ENCODE measurements at places on chromosomes 2 and 18.

DNA sequence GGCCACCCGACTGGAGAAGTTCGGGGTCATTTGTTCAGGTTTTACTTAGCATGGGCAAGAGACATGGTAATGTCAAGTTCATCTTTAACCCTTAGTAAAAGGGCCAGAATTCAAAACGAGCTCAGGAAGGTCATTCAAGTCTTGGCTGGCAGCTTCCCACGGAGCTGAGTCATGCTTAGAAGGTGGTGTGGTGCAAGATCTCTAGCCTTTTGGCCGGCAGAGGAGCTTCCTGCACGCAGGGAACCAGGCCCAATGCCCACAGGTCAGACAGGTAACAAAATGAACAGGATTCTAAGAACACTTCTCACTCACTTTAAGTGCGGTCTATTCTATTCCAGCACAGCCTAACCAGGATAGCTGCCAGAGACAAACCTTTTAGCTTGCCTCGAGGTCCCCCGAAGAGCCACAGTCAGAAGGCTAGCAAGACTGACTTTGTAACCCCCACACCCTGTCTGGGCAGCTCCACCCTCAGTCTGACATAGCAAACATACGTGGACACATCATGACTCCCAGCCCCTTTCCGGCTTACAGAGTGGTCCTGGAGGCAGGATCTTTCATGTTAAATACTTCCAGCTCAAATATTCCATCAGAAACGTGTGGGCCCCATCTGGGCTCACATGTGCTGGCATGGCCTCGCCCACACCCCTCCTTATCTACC lies 292.7 kb downstream of the BCL11A start:
- no peak for DNase-seq

GRCh38 chr18:73717570-73717969 lies 430.1 kb downstream of the FBXO15 start:
- no peak for DNase-seq

GRCh38 chr2:8465560-8465959 lies 216.3 kb upstream of the ID2 start:
- no peak for DNase-seq

DNA sequence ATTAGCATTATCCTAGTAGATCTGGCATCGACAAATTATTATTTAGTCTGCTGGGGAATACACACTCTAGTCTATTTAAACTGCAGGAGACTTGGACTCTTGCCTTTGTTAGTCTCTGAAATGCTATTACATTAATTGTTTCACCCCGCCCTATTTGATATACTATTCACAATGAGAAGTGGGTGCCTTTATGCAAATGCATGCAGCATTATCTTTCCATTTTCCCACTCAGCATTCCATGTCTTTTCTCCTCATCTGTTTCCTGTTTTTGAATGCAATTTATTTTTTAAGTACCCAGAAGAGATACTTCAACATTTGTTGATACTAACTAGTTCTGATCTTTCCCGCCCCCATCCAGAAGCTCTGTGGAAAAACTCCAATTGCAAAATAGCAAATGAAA lies 395.3 kb upstream of the NXPH2 start:
- peak; percentile 53 for DNase-seq

GRCh38 chr2:63862806-63863205 lies 21.1 kb downstream of the UGP2 start:
- DNase-seq = no peak

DNA sequence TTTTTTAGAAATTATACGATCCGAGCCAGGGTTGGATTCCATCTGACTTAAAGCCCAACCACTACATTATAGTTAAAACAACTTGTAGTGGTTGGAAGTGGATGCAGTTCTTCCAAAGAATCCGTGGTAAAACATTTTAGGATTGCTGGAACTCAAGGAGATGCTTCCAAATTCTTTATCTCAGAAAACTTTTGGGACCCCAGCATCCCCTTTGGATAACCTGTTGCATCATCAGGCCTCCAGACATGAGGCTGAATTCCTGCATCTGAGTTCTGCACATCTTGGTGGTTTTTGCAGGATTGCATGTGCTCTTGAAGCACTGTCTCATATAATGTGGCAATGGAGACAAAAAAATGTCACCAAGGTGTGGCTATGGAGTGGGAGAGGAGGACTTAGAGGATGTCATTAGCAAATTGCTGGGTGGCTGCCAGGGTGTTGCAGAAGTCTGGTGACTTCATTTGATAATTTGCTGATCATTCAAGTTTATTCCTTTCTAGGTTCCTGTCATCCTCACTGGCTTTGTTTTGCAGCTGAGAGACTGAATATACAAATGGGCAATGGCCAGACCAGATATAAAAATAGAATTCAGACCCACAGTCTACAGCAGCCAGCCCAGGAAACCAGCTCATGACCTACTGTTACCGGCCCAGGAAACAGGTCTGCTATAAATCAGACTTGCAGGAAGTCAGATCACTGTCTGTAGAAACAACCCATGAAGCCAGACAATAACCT lies 207.7 kb downstream of the BCL2 start:
- DNase-seq = peak; percentile 59

DNA sequence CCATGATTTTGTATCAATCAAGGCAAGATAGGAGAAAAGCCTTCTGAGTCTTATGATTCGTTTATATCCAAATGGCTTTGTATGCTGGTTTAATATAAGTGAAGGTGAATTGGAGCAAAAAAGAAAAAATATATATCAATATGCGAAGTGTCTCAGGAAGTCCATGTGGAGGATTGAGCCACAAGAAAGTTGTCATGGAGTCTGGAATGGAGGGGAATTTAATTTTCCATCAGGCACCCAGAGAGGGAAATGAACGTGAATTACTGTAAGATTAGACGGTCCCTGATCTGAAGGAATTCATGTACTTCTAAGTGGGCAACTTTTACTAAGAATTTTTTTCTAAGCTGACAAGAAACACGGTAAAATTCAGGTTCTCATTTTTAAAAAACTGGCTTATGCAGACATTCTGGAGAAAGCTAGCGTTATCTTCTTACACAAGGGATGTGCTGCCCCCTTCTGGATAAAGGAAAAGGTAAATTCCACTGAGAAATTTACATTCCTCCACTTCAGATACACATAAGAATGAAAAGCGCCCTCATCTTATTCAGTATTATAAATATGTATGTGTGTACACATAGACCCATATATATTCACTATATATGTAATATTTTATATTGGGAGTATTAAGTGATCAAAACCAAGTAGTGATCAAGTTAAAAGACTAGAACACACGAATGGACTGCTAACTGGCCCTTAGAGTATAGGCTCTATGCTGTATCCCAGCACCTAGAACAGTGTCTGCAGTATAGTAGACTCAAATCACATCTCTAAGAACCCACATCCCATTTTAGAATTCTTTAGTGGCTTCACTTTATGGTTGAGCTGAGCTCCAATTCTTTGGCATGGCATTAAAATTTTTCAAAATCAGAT lies 289.0 kb upstream of the TFPI start:
- peak; percentile 12 for DNase-seq

- DNase-seq = no peak
Measured at GRCh38 chr2:74233648-74234047, 35.2 kb downstream of the MTHFD2 start.

GRCh38 chr2:156841321-156841720 lies 405.1 kb downstream of the GPD2 start:
- DNase-seq = no peak

- no peak for DNase-seq
Measured at GRCh38 chr2:241310917-241311566, 4.4 kb downstream of the HDLBP start.

DNA sequence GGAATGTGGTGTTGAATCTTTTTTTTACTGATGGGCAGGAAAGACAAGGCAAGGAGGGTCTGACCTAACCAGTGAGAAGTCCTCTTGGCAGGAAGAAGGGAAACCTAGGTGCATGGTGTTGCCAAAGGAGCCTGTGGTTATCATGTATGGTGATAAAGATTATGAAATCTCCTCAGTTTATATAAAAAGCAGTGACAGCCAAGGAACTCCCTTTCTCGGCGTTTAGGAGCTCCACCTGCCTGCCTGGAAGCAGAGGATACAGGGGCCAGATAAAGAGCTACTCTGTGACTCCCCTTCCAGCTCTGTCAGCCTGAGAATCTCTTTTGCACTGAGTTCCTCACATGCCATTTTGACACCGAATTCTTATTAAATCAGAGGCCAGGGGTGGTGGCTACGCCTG lies 26.1 kb downstream of the COLEC12 start:
- no peak for DNase-seq

GRCh38 chr2:242004902-242005230 lies 135.3 kb downstream of the RTP5 start:
- no peak for DNase-seq

DNA sequence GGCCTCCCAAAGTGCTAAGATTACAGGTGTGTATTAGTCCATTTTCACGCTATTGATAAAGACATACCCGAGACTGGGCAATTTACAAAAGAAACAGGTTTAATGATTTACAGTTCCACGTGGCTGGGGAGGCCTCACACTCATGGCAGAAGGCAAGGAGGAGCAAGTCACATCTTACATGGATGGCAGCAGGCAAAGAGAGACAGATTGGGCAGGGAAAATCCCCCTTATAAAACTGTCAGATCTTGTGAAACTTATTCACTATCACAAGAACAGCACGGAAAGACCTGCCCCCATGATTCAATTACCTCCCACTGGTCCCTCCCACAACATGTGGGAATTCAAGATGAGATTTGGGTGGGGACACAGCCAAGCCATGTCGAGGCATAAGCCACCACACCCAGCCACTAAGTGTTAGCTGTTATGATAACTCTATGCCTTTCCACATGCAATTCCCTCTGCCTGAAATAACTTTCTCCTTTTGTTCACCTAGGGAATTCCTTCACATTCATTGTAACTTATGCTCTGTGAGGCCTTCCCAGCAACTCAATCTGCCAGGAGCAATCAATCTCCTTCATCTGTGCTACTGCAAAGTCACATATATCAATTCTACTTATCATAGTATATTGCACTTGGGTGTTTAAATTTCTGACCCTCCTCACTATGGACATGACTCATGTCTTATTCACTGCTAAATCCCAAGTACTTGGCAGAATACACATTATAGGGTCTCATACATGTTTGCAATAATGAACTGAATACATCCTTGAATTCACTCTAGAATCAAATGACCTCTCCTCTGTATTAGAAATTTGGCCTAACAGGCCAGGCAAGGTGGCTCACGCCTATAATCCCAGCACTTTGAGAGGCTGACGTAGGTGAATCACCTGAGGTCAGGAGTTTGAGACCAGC lies 7.4 kb downstream of the MCEE start:
- no peak for DNase-seq

DNA sequence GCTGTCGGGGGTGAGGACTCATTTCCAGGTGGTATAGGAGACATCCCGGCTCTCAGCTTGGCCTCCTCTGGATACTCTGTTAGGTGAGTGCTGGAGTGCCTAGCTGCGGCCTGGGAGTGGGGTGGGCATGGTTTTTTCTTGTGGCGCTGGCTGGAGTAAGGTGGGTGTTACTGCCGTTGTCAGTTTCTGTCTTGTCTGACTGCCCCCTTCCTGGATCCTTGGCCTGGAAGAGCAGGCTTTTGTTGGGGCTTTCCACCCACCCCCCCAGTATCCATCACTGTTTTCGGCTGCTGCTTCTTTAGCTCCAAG lies 69.2 kb downstream of the DGKD start:
- DNase-seq = no peak

- DNase-seq = no peak
Measured at GRCh38 chr2:14827226-14828023, 194.9 kb downstream of the LRATD1 start.

GRCh38 chr2:127932199-127932876 lies 46.6 kb upstream of the AMMECR1L start:
- DNase-seq = no peak

DNA sequence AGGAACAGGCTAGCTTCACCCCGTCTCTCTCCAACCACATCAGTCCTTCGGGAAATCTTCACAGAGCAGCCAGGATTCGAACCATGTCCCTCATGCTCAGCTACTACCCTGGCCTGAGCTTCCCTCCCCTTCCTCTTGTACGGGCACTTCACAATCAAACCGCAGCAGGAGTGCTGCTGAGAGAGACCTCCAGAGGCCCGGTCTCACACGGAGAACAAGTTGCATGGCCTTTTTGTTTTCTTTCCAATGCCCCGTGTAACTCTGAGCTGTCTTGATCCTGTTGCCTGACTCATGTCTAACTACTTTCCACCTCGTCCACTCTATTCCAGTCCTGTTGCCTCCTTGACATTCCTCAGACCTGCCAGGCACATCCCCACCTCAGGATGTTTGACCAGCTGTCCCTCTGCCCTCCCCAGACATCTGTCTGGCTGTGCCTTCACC lies 25.4 kb downstream of the FBLN7 start:
- DNase-seq = no peak

DNA sequence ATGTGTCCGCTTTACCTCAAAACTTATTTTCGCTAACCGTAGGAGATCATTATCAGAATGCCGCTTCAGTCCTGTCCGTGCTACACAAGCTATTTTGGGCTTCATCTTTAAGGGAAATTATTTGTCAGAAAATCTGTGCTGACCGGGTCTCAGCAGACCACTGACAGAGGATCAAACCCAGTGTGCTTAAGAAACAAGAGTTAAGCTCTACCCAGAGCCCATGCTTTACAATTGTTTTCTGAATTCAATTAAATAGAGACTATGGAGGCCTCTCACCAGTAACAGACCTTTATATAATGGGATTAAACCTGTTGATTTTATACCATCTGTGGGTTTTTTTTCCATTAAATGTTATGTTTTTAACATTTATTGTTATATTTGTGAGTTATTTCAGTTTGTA lies 1956.7 kb upstream of the PIK3C3 start:
- no peak for DNase-seq

DNA sequence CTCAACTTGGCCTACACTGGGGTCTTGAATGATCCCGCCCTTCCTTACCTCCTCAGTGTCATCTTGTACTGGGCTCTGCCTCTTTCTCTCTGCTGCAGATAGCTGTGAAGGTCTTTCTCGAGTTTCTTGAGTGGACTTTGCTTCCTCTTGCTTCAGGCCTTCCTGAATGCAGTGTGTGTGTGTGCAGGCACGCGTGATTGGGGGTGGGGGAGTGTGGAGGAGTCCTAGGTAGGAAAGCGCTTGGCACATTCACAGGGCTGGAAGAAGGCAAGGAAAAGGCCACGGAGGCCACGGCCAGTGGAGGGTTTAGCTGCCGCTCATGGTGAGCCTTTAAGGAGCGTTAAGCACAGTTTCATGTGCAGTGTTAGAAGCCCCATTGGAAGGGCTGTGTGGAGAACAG lies 5.5 kb downstream of the RALB start:
- no peak for DNase-seq

DNA sequence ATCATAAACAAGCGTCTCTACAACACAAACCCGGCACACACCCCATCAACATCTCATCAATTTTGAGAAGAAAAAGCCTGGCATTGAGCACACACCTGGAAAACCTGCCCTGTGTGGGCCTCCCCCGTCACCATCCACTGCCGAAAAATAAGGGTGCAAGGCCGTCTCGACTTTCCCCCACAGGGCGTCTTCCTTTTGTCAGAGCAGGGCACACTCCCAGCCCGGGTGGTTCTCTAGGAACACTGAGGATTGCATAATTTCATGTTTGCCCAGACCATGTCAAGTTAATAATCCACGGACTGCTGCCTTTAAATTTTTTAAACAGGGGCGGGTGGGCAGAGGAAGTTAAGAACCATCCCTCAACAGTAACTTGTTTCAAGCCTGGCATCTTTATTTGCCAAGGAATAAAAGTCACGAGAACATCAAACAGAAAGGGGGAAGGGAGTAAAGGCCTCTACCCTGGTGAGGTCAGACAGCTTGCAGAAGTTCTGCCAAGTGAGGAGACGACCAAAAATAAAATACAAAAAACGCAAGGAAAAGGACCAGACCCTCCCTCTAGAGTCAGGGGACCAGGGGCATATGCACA lies 2.1 kb downstream of the TFCP2L1 start:
- DNase-seq = no peak

GRCh38 chr2:127321303-127321702 lies 27.4 kb upstream of the ERCC3 start:
- no peak for DNase-seq

GRCh38 chr2:14781142-14781541 lies 148.6 kb downstream of the LRATD1 start:
- DNase-seq = peak; percentile 57

GRCh38 chr2:73925033-73925704 lies 1.5 kb upstream of the DGUOK start:
- no peak for DNase-seq

All from NCI-H1105 (cell line).